Activated T-cell treated with anti-CD3 and anti-CD28 coated beads, Interleukin-2, amount 50 U/mL, for 72 hours (primary cell): ENCODE measurements at places on chromosomes 7 and 10. TPM values are rescaled to one million over a fixed set of nuclear protein-coding genes. Genes with fewer than 3 reads are reported as not detected.

- no peak for DNase-seq
Measured at GRCh38 chr10:17764142-17764541, 12.1 kb downstream of the TMEM236 start.

DNA sequence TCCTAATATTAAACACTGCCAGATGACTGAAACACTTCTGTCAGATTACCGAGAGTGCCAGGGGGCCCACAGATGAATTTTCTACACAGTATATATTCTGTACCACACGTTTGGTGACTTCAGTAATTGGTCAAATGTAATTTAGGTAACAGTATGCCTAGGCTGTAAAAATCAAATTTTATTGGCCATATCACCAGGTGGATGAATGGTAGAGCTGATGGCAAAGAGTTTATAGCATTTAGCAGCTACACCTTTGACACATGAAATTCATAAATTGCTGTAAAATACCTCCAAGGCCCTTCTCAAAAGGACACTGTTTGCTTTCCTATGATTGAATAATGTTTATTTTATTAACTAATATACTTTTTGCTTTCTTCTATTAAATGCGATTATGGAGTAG lies 101.3 kb downstream of the ARID5B start:
- DNase-seq: no peak

DNA sequence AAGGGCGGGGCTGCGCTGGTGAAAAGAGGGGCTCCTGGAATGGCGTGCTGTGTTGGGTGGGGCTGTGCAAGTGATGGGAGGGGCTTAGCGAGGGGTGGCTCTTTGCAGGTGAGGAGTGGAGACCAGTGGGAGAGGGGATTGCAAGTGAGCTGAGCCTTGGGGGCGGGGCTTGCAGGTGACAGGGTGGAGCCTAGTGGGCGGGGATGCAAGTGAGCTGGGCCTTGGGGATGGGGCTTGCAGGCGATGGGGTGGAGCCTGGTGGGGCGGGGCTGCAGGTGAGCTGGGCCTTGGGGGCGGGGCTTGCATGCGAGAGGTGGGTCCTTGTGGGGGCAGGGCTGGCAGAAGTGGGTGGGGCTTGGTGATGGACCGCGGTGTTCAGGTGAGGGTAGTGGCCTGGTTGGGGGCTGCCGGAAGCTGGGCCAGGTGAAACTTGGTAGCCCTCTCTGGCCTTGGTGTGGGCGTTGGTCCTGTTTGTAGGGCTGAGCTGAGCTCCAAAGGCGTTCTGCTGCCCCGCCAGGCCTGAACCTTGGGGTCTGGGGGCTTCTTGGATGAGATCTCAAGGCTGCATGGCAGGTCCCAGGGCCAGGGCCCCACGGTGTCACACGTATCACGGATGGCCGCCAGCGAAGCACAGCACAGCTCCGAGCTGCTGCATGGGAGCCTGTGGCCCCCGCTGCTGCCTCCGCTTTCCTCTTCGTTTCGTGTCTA lies 743 bp upstream of the PITRM1 start:
- DNase-seq: peak; percentile 82

Gene CLRN3
- not detected for total RNA-seq

Gene HOXA6
- total RNA-seq: not detected

Gene VIM
- total RNA-seq: 211 TPM

Gene NPTX2
- not detected for total RNA-seq
